IMR-90 (cell line): ENCODE measurements at places on chromosomes 11 and 22. TPM values are rescaled to one million over a fixed set of nuclear protein-coding genes. Genes with fewer than 3 reads are reported as not detected.

- DNase-seq, result peak; percentile 38
These were observed 53.4 kb downstream of the CD44 start for GRCh38 chr11:35192347-35192746.

DNA sequence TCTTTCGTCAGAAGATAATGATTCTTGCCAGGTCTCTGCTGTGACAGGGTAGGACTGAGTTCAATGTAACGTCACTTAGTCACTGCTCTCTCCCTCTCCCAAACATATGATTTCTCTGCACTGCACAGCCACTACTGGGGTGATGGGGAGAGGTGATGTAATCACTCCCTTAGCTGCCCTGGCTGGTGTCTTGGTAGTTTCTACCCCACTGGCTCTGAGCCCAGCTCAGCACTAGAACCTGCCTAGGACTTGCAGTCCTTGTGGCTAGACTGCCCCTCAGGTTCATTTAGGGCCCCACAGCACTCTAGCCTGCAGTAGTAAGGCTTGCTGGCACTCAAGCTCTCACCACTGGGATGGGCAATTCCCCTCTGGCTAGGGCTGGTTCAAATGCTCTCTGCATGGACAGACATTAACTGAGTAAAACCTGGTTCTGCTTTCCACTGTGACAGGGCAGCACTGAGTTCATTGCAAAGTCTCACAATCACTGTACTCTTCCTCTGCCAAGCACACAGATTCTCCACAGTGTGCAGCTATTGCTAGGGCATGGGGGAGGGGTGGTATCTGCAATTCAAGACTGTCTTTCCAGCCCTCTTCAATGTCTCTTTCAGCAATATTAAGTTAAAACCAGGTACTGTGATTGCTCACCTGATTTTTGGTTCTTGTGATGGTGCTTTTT is 571.4 kb upstream of the FAT3 start:
- no peak for DNase-seq

ACR gene
- polyA plus RNA-seq, result not detected in 2 replicates

GRCh38 chr11:100546714-100547113 is 140.4 kb upstream of the ARHGAP42 start:
- peak; percentile 28 for DNase-seq

GRCh38 chr11:86136538-86136937 is 67.7 kb upstream of the PICALM start:
- DNase-seq, result no peak

DNA sequence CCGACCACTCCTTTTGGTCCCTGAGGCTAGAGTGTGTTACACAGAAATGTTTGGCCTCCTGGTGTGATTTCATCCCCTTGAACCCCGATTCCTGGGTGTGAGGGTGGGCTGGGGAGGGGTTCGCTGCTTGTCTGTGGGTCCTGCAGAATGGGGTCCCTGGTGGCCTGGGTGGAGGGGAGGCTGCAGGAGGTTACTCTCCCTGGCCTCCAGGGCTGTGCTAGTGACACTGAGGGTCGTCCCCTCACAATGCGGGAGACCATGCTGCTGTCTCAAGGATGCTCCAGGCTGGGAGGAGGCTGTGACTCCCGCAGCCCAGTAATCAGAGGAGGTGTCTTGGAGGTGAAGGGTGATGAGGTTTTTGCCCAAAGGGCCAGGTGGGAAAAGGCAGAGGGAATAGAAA is 17.0 kb upstream of the OMP start:
- no peak for DNase-seq

GRCh38 chr11:8928981-8929615 is 3.6 kb downstream of the C11orf16 start:
- DNase-seq, result peak; percentile 43

GRCh38 chr22:21626073-21626734 is 3.6 kb downstream of the YDJC start:
- DNase-seq, result no peak

DSCAML1 gene
- not detected in 2 replicates for polyA plus RNA-seq

NXPE2 gene
- not detected in 2 replicates for polyA plus RNA-seq

DNA sequence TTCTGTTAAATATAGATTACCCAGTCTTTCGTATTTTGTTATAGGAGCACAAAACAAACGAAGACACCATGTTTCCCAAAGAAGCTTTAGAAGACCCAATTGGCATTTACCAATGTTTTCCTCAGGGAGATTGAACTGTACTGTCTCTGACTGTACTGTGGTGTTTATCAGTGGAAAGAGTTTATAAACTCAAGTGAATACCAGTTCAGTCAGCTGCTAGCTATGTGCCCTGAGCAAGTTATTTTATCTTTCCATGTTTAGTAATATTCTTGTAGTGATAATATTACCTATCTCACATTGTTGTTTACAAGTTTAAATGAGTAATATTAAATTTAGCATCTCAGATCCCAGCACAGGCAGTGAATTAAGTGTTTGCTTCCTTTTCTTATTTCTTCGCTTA is 773.2 kb downstream of the KCNA4 start:
- DNase-seq, result peak; percentile 72

DNA sequence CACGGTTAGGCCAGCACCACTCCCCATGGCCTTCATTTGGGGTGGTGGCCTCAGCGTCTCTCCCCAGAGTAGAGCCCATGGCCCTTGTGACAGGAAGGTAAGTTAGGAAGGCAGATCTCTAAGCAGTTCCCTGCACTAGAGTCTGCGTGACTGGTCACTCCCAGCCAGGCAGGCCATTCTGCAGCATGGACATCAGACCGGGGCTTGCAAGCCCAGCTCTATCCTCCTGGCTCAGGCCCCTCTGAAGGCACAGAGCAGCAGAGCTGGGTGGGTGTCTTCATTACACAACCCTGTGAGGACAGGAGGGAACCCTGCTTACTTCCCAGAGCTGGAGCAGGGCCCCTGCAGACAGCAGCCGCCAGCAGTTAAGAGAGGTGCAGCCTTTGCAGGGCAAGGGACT is 77.3 kb downstream of the PIWIL3 start:
- no peak for DNase-seq

- peak; percentile 96 for DNase-seq
These were observed 155.1 kb upstream of the SOX6 start for GRCh38 chr11:16511116-16512114.

DNA sequence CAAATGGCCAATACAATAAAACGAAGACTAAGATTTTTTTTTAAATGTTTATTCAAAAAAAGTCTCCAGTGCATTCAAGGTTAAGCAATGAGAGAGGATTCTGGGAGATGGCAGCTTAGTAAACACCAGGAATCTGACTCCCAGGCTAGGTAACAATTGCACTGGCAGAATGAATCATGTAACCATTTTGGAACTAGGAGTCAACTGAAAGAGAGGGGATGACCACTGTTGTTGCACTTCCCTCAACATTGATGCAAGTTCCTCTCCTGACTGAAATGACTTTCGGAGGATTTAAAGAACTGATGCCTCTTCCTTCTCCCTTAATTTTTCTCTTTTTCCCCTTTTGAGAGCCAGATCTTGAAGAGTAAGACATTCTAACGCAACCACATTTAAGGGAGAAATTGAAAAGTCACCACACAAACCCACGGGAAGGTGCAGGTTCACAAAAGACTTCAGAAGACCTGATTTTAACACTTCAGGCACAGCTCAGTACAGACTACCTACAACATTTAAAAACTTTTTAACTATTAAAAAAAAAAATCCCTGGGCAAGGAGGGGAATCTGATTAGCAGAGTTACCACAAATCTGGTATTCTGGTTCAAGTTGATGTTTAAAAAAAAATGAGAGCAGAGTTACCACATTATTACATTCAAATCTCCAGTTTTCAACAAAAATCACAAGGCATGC is 56.8 kb downstream of the FCHSD2 start:
- peak; percentile 63 for DNase-seq

GRCh38 chr11:65416841-65417701 is 5.5 kb upstream of the NEAT1 start:
- no peak for DNase-seq

- no peak for DNase-seq
These were observed 7.4 kb upstream of the EFCAB6 start for GRCh38 chr22:43819421-43819921.

C11orf87 gene
- 0.24 and 0.26 TPM in 2 replicates for polyA plus RNA-seq

DNA sequence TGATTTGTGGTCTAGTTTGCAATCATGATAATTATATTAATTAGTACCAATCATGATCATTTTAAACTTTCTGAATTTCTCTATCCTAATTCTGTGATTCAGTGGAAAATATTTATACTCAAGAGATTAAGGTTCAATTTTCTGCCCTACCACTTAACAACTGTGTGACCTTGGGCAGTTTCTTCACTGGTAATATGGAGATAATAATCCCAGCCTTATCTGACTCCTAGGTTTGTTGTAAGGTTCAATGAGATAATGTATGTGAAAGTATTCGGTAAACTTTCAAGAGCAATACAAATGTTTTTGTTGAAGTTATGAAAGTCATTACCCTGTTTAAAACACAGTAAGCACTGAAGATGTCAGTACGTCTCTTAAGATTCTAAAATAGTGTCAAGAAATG is 36.3 kb downstream of the CSTPP1 start:
- no peak for DNase-seq

- no peak for DNase-seq
These were observed 23.0 kb downstream of the CCDC15 start for GRCh38 chr11:124977006-124977405.

GRCh38 chr11:76513654-76514034 is 68.8 kb downstream of the EMSY start:
- no peak for DNase-seq

GRCh38 chr11:119144825-119145486 is 3.9 kb upstream of the ABCG4 start:
- DNase-seq, result peak; percentile 68

DNA sequence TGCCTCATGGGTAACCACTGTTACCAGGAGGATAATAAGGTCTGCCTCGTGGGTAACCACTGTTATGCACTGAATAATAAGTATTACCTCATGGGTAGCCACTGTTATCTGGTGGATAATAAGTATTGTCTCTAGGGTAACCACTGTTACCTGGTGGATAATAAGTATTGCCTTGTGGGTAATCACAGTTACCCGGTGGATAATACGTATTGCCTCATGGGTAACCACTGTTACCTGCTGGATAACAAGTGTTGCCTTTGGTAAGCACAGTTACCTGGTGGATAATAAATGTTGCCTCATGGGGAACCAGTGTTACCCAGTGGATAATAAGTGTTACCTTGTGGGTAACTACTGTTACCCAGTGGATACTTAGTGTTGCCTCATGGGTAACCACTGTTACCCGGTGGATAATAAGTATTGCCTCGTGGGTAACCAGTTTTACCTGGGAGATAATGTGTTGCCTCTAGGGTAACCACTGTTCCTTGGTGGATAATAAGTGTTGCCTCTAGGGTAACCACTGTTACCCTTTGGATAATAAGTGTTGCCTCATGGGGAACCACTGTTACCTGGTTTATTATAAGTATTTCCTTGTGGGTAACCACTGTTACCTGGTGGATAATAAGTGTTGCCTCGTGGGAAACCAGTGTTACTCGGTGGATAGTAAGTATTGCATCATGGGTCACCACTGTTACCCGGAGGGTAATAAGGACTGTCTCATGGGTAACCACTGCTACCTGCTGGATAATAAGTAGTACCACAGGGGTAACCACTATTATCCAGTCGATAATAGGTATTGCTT is 10.6 kb upstream of the NXPE4 start:
- DNase-seq, result peak; percentile 3

UBQLNL gene
- polyA plus RNA-seq, result 0.47 and 0.48 TPM in 2 replicates

DNA sequence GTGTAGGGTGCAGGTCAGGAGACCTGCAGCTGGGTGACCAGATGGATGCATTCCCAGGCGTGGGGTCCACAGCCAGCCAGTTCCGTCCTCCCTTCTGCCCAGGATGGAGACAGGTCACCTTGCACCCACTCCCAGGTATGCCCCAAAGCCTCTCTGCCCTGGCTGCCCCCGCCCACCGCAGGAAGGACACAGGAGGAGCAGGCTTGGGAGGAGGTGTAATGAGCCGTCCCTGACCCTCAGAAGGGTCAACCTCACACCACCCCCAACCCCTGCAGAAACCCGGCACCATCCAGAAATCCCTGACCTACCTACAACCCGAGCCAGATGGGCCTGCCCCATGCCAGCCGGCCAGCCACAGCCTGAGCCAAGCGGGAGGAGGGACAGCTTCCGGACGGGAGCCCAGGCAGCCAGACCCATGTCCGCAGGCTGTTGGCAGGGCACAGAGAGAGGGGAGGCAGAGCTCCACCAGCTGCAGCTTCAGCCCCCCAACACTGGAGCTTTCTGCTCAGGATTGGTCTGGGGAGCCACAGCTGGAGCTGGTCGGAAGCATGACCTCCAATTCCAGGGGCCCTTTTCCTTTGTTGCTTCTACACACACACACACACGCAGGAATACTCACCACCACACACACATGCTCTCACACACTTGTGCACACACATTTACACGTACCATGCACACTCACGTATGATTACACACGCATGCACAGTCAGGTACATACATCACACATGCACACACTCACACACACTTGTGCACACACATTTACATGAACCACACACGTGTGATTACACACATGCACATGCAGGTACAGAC is 5.3 kb downstream of the IFITM10 start:
- no peak for DNase-seq

GRCh38 chr11:2298795-2299761 is 2.6 kb downstream of the C11orf21 start:
- no peak for DNase-seq

GRCh38 chr11:128222245-128222884 is 365.0 kb downstream of the ETS1 start:
- DNase-seq, result peak; percentile 33

ZP1 gene
- polyA plus RNA-seq, result 1.2 and 1.6 TPM in 2 replicates

GRCh38 chr22:44425694-44426045 is 72.4 kb downstream of the RTL6 start:
- no peak for DNase-seq

GRCh38 chr22:40516416-40516815 is 120.1 kb downstream of the MRTFA start:
- no peak for DNase-seq

- no peak for DNase-seq
These were observed 728.0 kb downstream of the OPCML start for GRCh38 chr11:132804258-132804657.

- DNase-seq, result no peak
These were observed 3.8 kb upstream of the NPAS4 start for GRCh38 chr11:66417000-66417399.

DNA sequence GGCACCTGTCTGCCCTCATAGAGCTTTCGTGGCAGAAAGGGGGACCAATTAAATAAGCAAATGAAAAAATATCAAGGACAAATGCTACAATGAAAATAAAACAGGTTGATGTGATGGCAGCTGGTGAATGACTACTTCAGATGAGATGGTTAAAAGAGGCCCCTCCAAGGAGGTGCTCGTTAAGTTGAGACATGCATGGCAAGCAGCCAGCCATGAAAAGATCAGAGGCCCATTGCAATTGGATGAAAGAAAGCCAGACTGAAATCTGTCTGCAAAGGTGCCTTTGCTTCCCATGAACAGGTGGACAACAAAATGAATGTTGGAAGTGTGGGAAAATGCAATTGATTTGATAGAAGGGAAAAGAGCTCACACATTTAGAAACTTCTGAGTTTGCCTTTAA is 848 bp upstream of the TRPC6 start:
- no peak for DNase-seq

HTR3B gene
- polyA plus RNA-seq, result not detected in 2 replicates

DNA sequence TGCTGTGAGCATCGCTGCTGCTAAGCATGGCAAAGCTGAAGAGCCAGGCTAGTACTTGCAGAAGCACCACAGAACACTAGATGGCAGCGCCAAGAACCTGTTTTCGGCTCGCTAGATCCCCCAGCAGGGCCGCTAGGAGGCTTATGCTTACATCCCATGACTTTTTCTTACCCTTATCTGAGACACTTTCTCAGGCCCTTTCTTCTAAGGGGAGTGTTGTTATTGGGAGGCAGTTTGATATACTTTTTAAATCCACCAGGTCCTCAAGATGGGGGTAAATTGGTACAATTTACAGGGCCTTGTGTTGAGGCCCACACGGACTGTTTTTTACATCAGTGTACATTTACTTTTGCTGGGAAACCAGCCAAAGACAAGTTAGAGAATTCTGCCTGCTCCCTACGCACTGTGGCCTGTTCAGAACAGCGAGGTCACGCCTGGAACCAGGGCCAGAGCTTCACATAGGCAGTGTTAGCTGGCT is 4.0 kb downstream of the TRIM6 start:
- peak; percentile 90 for DNase-seq

IGF2 gene
- 17.5 and 21.8 TPM in 2 replicates for polyA plus RNA-seq
